NCI-H1105 (cell line): ENCODE measurements at places on chromosomes 11 and 22.

DNA sequence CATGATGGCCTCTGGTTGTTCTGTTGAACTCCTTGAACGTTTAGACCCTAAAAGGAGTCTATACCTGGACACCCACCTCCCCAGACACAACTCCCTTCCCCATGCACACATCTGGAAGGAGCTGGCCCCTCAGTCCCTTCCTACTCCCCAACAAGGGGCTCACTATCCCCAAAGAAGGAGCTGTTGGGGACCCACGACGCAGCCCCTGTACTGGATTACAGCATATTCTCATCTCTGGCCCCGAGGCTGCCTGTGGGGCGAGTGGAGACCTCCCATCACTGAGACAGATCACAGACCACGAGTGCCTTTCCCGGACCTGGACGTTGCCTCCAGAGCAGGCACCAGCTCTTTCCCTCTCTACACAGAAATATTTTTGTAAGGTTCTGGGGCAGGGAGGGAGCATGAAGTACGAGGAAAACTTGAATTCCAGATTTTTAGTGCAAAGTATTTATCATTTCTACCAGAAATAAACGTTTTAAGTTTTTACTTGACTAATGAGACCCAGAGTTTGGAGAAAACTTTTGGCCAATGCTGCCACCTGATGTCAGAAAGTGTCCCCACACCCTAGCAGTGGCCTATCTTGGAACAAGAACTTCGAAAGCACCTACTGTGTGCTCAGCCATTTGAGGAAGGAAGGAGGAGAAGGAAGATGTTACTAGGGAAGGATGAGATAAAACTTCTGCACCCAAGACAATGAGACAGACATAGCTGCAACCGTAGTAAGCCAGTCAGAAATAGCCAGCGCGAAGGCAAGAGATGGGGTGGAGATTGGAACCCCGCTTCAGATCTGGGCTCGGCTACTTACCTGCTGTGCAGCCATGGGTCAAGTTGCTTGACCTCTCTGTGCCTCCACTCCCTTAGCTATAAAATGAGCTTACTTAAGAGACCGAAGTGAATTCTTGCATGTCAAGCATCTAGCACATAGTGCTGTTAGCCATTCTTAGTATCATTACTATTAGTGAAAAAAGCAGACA, 10.2 kb upstream of the POU2F3 start:
- DNase-seq, result no peak

GRCh38 chr11:119316016-119316728, 758 bp downstream of the MCAM start:
- DNase-seq, result peak; percentile 88

- DNase-seq, result no peak
Observed at GRCh38 chr11:18633256-18634139, 644 bp downstream of the SPTY2D1 start.

DNA sequence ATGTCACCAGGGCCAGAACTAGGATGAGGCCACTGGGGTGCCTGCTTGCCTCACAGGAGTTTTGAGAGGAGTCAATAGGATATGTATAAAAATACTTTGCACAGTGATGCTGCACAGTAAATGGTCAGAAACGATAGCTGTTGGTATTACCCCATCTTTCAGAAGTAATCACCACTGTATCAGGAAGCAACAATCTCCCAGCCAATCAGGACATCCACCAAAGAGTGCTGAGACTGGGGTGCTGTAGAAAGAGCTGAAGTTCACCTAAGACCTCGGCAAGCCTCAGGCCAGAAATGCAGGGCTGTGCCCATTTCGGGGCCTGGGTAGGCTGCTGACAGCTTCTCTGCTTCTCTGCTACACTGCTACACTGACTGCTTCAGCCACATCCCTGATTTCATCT, 17.4 kb downstream of the LMO2 start:
- DNase-seq, result no peak

DNA sequence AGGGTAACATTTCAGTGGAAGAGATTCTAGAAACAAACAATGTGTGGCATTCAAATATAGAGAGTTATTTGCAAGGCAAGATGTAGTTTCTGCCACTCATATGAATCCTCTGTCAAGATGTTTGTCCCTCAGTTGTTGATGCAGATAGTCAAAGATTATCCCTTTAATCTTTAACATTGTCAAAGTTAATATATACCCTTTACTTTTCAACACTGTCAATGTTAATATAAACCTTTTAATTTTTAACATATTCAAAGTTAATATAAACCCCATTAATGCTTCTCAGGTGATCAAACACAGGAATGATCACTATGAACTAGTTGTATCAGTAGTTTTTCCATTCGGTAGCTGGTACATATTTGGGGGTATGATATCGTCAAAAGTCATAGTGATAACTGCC, 51.9 kb upstream of the PICALM start:
- DNase-seq, result no peak

DNA sequence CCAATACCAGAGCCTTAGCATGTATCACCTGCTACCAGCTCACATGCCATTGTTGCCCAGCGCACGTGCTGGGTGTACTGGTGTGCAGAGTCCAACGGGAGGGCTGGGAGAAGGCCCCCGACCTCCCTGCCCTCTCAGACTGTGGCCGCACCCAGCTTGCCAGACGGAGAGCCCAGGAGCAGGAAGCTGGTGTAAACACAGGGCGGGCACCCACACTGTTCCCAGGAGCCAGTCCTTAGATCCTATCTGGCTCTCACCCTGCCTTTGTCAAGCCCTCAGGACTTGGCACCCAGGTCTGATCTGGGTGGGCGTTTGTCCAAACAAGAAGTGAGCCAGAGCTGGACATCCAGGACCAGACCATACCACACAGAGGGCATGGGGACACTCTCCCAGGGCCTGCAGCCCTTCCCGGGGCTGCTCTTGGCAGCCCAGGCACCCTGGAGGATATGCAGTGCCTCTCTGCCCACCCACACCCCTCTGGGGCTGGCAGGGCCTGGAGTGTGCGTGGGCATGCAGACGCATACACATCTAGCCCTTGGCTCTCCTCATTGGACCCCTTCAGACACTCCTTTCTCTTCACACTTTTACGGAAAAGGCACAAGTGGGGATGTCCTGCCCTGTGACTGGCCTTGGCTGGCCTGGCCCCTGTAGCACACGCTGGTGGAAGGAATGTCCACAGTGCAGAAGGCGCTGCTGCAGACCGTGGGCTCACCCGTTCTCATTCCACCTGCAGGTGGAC, 19.9 kb upstream of the CLDN5 start:
- no peak for DNase-seq

DNA sequence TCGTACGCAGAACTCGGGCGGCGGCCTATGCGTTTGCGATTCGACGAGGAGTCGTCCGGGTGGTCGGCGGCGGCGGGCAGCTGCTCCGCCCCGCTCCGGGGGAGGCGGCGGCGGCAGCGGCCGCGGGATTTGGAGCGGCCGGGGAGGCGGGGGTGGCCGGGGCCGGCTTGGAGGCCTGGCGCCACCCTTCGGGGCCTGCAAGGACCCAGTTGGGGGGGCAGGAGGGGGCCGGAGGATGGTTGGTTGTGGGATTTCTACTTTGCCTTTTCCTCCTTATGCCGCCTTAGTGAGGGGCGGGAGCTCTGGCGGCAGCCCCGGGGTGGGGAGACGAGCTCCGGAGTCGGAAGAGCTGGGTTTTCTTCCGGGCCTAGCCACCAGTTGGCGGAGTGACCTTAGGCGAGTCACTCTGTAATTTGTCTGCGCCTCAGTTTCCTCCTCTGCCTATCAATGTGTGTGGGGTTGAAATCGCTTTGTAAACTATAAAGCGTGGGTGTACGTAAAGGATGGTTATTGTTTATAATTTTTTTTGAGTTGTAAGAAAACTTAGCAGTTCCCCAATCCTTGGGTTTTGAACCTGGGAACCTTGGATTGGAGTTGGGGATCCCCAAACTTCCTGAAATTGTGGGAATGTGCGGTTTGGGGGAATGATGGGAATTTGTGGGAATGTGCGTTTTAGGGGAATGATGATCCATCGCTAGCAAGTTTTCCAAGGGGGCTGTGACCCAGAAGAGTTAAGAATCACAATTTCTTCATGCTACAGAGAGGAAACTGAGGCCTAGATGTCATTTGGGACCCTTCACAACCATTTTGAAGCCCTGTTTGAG, 679 bp downstream of the TUG1 start:
- peak; percentile 4 for DNase-seq

- DNase-seq, result peak; percentile 86
Observed at GRCh38 chr11:120303004-120303637, 22.0 kb upstream of the TLCD5 start.

- no peak for DNase-seq
Observed at GRCh38 chr22:40376149-40376548, 5.8 kb downstream of the SGSM3 start.

- DNase-seq, result no peak
Observed at GRCh38 chr22:41557401-41558240, 3.2 kb upstream of the CSDC2 start.

GRCh38 chr11:74288911-74289310, 22.5 kb downstream of the P4HA3 start:
- no peak for DNase-seq

GRCh38 chr22:11616811-11617210, 3911.2 kb upstream of the OR11H1 start:
- DNase-seq, result no peak

- no peak for DNase-seq
Observed at GRCh38 chr11:69400771-69401590, 80.5 kb upstream of the LINC01488 start.

DNA sequence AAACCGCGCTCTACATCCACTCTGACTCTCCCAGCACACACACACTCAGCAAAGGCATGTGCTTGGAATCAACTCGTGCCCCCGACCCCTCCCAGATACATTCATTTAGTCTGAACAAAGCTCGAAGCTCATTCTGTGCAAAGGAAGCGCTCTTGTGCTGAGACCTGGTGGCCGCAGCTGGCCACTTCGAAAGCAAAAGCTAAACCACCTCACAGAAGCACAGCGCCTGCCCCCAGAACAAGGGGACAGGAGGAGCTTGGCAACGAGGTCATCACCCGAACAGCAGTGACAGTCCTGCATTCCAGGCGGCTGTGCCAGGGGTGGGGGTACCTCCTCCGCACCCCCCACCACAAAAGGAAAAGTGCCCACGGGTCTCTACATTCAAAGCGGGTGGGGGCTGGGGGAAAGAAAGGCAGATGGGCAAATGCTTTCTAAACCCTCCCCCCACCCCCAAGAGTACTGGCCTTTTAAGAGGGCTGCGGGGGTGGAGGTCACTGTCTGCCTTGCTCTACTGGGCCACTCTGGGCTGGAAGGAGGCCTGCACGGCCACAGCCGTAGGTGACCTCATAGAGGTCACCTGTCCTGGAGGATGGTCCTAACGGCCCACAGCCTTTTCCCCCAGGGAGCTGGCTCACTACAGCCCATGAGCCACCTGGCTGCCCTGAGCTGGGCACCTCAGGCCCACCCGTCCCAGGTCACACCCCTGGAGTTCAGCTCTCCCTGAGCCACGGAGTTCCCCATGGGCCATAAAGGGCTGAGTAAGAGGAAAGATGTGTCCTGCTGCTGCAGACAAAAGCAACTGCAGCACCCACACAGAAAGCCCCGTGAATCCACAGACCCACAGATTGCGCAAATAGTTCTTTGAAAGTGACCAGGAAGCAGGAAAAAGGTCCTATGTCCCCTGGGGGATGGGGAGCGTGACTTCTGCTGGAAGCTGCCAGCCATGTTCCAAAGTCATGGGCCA, 21.3 kb downstream of the CBX7 start:
- no peak for DNase-seq

- DNase-seq, result no peak
Observed at GRCh38 chr22:29330753-29331152, 15.3 kb upstream of the RASL10A start.

DNA sequence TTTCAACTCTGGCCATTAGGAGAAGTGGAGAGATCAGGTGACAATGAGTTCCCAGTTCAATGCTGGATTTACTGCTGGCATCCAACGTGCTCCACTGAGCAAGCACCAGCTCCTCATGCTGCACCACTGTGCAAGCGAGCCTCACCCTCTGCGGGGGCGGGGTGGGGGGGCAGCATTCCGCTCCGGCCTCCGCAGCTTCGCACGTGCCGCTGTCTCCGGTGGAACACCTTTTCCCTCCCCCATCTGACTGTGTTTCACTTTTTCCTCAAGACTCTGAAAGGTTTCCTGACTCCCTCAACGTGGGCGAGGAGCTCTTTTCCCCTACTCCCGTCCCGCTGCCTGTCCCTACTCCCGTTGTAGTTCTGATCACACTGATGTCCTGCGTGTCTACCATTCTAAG, 835 bp upstream of the RHOD start:
- no peak for DNase-seq

- no peak for DNase-seq
Observed at GRCh38 chr11:92458486-92458885, 233.9 kb downstream of the FAT3 start.

DNA sequence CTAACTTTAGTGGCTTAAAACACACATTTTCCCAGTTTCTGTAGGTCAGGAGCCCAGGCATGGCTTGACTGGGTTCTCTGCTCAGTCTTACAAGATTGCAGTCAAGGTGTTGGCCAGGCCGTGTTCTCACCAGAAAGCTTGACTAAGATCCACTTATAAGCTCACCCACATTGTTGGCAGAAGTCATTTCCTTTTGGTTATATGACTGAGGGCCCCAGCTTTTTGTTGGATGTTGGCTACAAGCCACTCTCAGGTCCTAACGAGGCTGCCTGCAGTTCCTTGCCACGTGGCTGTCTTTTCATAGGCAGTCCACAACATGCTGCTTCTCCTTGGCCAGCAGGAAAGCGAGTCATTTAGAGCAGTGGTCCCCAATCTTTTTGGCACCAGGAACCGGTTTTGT, 79.3 kb upstream of the CRTAM start:
- DNase-seq, result no peak

GRCh38 chr22:48639896-48640748, 1187.6 kb downstream of the BRD1 start:
- no peak for DNase-seq

GRCh38 chr11:59862252-59862651, 4.0 kb downstream of the TCN1 start:
- no peak for DNase-seq
